ENCODE measurements at places on chromosomes 7 and 10.

DNA sequence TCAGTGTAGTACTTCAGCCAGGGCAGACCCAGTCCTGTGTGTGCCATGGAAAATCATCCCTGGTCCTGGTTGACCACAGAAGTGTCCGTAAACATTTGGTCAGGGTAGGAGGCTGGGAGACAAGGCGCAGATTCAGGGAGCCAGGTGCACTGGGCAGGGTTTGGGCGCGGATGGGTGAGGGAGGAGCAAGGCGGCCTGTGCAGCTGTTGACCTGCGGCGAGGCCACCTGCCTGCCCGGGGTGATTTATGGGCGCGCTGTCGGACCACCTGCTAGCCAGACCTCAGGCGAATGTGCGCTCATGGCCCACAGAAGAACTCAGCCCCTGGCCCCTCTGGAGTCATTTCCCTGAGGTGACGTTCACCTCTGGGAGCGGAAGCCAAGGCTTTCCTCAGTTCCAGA lies 6.6 kb downstream of the SFRP5 start:
- no peak for DNase-seq

GRCh38 chr10:118209215-118209614 lies 132.9 kb downstream of the FAM204A start:
- DNase-seq: no peak

DNA sequence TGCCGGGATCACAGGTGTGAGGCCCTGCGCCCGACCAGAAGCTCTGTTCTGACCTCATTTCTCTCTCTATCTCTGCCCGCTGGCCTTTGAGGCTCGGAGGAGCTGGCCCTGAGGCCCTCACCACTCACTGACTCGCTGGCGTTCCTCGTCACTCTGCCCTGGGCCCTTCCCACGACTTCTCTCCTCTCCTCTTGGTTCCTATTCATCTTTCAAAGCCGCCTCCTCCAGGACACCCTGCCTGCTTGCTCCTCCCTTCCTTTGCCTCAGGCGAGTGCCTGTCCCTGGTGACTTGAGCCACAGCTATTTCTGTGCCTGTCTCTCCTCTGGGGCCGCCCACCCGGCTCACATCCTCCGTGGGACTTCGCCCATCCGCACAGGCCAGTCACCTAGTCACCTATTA lies 17.3 kb upstream of the ADGRA1 start:
- DNase-seq: no peak

DNA sequence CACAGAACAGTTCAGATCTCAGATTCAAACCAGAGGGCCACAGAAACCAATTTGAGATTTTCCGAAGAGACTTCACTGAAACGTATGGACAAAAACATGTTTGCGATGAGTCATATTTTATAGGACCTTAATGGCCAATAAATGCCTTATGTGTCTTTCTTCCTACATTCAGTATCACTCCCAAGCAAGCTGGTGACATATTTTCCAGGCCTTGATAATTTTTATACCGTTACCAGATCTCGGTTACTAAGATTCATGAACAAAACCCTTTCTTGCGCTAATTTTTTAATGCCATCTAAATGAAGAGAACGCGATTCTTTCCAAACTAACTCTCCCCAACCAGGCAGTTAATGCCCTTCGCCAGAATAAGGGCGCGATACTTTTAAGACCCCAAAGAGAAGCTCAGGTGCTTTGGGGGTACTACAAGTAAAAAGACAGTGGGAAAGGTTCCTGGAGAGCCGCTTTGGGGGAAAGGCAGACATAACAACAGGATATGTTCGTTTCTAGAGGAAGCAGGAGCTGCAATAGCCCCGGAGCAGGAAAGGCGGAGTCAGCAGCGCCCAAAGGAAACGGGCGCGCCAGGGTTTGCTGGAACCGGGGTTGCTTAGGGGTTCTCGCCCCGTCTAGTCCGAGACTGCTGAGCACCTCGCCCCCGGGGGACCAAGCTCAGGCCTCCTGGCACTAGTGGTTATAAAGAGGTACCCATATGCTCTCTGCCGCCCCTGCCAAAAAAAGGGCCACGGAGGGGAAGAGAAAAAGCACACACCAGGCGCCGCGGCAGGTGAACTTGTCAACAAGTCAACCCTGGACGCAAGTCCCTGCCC lies 884 bp downstream of the ICA1 start:
- peak; percentile 60 for DNase-seq

- DNase-seq: no peak
Measured at GRCh38 chr10:59068581-59069191, 107.8 kb upstream of the PHYHIPL start.

DNA sequence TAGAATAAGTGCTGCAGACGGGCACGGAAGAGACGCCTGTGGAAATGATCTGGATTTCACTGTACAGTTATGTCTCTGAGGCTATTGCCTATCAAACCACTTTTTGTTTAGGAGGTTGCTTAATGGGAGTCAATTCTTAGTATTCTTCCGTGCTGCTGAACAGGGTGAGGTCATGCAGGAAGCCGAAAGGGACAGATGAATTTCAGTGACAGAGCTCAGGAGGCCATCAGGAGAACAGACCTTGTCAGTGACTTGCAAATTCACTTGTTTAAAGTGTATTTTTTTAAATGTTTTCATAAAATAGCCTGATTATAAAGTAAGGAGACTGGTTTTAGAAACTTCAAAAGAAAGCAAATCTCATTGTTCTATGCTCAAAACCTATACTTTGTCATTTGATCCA lies 58.9 kb downstream of the XRCC2 start:
- no peak for DNase-seq

- no peak for DNase-seq
Measured at GRCh38 chr7:98051118-98051744, 55.4 kb upstream of the LMTK2 start.

DNA sequence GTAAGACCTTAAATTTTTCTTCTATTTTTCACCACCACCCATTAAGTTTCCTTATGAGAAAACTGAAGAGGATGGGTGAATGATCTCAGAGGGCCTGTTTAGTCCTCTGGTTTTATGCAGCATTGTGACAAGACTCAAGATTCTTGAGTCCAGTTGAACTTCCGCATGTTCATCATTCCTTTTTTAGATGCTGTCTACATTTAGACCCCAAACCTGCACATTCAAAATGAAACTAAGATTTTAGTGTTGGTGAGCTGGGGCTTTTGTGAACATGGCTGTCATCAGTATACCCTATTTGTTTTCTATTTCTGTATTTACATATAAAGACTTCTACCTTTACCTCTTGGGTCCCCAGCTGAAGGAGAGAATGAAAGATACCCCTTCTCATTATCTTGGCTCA lies 31.1 kb downstream of the NET1 start:
- no peak for DNase-seq

Measured in hematopoietic multipotent progenitor cell (in vitro differentiated cells).